Hematopoietic multipotent progenitor cell (in vitro differentiated cells): ENCODE measurements at places on chromosomes 3 and 15. TPM values are rescaled to one million over a fixed set of nuclear protein-coding genes. Genes with fewer than 3 reads are reported as not detected.

- DNase-seq = no peak
These were observed 32.4 kb downstream of the LEO1 start for GRCh38 chr15:51939216-51939615.

- DNase-seq = no peak
These were observed 8.1 kb upstream of the SIN3A start for GRCh38 chr15:75459581-75459980.

WDR93 gene
- 0.27 TPM for total RNA-seq

DNA sequence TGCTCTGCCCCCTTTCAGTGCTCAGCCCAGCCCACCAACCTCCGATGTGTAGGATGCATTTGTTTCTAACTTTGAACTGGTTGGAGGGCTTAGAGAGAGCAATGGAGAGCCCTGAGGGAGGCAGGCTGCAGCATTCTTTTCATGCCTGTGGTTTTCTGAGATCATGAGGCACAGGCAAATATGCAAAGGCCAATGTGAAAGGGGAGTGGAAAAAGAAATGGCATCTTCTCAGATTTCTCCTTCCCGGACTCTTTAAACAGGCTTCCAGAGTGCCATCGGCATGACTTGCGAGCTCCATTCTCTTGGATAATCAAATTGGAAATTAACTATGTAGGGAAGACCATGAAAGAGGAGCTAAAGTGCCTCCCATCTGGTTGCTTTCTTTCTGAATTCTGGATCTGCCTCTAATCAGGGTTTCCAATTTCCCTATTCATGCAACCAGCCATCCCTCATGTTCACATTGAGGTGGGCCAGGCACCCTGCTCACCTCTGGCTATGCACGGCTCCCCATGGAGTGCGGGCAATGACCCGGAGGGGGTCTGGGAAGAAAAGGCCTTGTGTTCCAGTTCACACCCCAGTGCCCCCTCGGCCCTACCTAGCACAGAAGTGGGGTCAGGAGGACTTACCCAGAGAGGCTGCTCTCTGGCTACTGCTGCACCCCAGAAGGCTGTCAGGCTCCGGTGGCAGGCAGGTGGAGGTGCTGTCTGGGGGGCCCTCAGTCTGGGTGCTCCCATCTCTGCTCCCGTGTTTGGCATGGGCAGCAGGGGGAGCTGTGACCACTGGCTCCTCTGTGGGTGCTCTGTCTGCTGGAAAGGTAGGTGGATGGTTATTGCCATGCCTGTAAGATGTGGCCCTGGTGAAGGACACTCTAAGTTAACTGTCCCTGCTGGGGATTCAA lies 16.1 kb downstream of the AMOTL2 start:
- no peak for DNase-seq

ACAP2 gene
- total RNA-seq = 34.7 TPM

DNA sequence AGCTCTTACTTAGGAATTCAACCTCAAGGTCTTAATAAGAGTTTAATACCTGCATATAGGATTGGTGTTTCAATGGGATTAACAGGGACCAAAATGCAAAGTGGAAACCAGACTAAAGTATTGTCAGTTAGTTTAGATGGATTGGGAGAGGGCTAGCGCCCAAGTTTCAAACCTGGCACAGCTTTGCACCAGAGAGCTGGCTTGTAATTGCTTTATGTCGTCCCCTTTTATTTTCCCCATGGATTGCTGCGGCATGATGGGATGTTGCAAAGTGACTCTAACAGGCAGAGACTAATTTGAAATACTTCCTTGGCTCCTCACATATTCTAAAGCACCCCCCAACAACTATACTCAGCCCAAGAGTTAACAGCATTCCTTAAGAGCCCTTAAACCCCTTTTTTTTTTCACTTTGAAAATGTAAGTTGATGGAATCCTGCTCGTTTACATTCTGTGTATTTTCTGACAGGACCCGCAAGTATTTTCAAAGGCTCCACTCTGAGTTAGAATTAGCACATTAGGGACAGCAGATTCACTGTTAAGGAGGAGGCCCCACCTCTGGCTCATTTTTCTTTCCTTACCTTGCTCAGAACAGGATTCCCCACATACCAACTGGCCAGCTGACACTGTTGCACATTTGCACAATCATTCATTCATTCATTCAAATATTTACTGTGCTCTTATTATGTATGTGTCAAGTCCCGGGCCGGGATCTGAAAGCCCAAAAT lies 214.2 kb downstream of the ERC2 start:
- DNase-seq = no peak

DNA sequence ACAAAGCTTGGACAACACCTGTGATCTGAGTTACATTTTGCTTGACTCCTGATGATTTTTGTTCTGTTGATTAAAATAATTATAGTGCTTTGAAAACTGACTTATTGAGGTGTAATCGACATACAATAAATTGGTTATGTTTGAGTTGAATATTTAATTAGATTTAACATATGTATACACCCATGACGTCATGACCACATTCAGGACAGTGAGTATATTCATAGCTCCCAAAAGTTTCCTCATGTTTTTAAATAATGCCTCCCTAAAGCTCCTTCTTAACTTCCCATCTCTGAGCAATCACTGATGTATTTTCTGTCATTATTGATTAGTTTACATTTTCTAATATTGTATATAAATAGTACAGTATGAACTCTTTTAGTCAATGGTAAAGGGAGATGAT lies 801.2 kb downstream of the PDCD6IP start:
- DNase-seq = no peak

LRRC31 gene
- total RNA-seq = not detected

GRCh38 chr3:72739531-72740466 lies 108.4 kb downstream of the SHQ1 start:
- no peak for DNase-seq

DNA sequence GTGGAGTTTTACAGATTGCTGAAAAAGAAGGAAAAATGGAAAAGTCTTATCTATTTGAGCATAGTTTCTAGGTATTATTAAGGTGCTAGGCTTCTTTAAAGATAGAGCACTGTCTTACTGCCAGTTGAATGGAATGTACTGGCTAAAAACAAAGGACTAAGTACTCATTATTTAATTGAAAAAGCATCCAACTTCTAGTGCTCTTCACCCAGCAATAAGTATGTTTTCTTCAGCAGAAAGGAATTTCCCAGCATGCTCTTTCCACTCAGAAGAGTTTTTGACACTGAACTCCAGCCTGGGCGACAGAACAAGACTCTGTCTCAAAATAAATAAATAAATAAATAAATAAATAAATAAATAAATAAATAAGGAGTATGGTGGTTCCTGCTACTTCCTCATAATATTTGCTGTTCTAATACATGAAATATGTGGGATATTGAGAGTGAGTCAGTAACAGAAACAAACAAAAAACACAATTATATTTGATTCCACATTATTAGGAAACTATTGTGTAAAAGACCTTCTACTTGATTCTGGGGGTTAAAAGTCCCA lies 70.6 kb downstream of the ATP13A4 start:
- no peak for DNase-seq

PRSS50 gene
- under 0.01 TPM for total RNA-seq
